ENCODE measurements at places on chromosomes 5 and 9. TPM values are rescaled to one million over a fixed set of nuclear protein-coding genes. Genes with fewer than 3 reads are reported as not detected.

SLC6A18 gene
- total RNA-seq = not detected

TMEM215 gene
- not detected for total RNA-seq

MPDZ gene
- 63.3 TPM for total RNA-seq

C9orf72 gene
- total RNA-seq = 19.1 TPM

LCN15 gene
- not detected for total RNA-seq

OLFM1 gene
- total RNA-seq = 29.2 TPM

KCNN2 gene
- total RNA-seq = 0.24 TPM

DAB2 gene
- 96.8 TPM for total RNA-seq

LRRC26 gene
- total RNA-seq = not detected

UBQLN1 gene
- total RNA-seq = 75.6 TPM

CDH9 gene
- not detected for total RNA-seq

CD274 gene
- total RNA-seq = 3.5 TPM

C5 gene
- 3.7 TPM for total RNA-seq

TBC1D9B gene
- 85.0 TPM for total RNA-seq

IL33 gene
- 83.1 TPM for total RNA-seq

MOB3B gene
- total RNA-seq = 3.2 TPM

SPAAR gene
- 2.5 TPM for total RNA-seq

BHMT gene
- total RNA-seq = 0.28 TPM

ANKRD55 gene
- total RNA-seq = 0.79 TPM

TMEM252 gene
- not detected for total RNA-seq

ARHGEF39 gene
- 0.29 TPM for total RNA-seq

CSF1R gene
- 30.8 TPM for total RNA-seq

ATP10B gene
- total RNA-seq = not detected

LCNL1 gene
- total RNA-seq = 2.4 TPM

All from posterior vena cava (tissue), 2 donors.